B cell (primary cell): ENCODE measurements at places on chromosomes 1 and 21. TPM values are rescaled to one million over a fixed set of nuclear protein-coding genes. Genes with fewer than 3 reads are reported as not detected.

DNA sequence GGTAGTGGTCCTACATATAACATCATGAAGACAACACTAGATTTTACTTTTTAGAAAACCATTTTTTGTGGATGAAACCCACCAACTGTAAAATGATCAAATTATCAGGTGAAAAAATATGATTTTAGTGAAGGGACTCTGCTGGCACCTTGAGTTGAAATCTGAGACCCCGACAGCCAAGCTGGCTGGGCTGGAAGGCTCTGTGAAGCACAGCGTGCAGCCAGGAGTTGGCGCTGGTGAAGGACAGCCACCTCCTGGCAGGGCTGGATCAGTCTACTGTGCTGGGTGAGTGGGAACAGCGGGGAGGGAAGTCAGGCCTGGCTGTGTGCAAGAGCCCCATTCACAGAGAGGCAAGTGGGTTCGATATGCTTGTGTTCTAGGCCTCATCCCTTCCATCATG is 47.9 kb downstream of the DDAH1 start:
- DNase-seq, result no peak

DNA sequence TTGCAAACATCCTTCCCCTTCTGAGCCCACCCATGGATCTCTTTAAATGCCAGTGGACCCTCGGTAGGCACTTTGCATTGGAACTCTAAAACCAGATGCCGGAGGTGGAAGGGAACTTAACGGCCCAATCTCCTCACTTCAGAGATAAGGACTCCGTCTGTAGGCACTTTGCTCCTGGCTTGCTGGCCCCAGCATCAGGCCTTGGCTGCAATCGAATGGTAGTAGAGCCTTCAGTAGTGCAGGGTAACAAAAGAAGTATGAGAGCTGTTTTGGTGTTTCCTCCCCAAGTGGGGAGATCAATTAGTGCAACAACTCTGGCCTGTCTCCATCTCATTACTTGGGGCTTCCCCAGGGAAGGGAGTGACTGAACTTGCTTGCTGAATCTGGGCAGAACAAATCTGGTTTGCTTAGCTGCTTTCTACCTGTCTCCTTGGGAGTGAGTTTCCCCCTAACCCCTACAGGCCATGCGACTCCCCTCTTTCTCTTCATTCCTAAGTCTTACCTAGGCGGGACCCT is 70.8 kb downstream of the TENT5C start:
- DNase-seq, result peak; percentile 25

Gene OR10Z1
- not detected in 2 replicates for total RNA-seq

DNA sequence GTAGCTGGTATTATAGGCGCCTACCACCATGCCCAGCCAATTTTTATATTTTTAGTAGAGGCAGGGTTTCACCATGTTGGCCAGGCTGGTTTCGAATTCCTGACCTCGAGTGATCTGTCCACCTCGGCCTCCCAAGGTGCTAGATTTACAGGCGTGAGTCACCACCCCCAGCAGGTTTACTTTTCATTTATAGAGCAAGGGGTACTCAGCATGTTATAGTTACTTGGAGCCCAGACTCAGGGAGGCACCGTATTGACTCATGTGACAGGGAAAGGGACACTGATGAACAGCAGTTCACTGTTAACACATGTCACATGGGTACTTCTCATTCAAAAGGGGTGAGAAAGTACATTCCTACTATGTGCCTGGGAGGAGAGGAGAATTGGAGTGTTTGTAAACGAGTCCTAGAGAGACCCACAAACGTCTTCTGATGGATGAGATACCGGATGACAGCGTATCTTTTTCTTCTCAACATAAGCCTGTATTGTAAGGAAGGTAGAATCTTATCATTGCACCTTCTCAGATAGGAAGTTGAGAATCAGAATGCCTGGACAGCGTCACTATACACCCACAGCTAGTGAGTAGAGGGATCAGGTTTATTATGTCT is 510.0 kb downstream of the USP25 start:
- no peak for DNase-seq

Gene LCE3D
- total RNA-seq, result not detected in 2 replicates

DNA sequence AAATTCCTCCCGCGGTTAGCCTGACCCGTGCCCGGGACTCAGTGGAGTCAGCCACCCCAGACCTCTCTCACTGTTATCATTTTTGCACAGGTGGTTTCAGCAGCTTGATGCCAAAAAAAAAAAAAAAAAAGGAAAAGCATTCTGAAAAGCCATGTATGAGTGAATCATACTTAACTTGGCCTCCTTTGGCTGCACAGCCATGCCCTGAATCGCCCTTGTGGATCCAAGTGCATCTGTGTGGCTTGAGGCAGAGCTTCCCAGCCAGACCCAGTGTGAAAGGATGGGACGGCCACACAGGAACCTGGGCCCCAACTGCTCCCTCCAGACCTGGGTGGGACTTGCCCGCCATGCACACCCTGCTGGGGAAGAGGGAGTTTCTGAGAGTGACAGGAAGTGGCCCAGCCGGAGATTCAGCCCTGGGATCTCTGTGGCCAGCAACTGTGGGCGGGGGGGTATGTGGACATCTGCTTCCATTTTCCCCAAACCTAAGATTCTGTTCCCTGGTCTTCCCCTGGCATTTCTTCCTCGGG is 8.6 kb downstream of the YBEY start:
- no peak for DNase-seq

Gene PLPP3
- 2.9 and 3.4 TPM in 2 replicates for total RNA-seq

Gene ADGRL4
- not detected in 2 replicates for total RNA-seq

DNA sequence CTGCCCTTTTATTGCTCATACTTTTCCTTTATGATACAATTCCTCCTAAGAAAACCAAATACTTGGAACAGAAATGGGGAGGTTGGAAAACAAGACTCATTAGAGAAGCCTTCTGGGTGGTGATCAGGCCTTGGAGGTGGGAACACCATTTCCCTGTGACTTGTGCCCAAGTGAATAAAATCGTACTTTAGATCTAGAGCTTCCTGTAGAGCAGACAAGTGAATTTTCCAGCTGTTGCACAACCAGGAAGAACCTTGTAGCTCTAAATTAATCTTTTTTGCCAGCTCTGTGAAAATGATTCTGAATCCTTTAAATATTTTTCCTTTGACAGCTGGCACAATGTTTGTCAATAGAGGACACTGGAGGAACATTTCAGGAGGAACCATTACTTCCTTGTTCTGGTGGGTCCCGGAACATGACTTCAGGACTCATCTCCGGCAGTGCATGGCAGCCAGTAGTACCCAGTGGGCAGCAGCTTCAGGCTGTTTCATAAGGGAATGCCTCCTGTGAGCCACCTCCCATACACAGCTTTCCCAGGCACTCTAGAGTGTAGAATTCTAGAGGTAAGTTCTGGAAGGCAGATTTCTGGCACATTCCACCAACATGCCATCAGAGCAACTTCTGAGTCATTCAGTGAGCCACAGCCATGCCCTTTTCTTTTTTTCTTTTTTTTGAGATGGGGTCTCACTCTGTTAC is 5.5 kb upstream of the SNAPIN start:
- DNase-seq, result no peak

DNA sequence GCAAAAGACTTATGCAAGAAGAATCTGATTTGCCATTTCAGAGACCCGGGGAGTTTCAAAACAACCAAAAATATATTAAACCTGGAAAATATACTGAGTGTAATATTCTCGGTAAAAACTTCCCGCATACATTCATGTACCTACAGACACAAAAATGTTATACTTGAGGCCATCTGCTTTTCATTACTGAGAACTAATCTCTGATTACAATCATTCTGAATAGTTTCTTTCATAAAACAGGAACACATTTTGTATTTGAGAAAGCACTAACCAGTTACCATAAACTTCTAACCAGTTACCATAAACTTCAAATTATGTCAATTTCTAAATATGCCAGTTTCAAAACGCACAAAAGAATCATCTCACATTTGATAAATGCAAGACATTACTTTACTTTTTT is 7.8 kb downstream of the ZNHIT6 start:
- DNase-seq, result no peak

DNA sequence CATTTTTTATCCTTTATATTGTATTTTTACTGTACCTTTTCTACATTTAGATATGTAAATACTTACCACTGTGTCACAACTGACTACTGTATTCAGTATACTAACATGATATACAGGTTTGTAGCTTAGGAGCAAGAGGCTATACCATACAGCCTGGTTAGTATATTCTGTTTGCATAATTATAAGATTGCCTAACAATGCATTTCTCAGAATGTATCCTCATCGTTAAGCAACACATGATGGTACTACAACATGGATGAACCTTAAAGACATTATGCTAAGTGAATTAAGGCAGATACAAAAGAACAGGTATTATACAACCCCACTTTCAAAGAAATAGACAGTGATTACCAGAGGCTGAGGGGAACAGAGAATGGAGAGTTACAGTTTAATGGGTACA is 62.7 kb downstream of the RUSC1 start:
- no peak for DNase-seq

DNA sequence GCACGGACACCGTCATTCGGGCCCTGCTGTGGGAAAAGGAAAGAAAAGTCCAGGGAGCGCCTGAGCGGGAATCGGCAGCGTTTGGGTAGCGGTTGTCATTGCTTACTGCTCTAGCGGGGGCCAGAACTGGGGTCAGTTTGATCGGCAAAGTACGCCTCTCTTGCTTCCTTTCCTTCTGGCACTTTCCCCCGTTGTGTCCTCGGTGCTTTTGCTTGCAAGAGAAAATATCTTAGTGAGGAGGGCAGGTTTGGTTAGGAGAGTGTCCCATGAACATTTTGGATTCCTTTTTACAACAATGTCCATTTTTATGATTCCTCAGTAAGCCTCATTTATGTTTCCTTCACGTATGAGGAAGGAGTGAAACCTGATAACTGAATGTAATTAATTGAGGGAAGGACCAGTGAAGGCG is 670 bp downstream of the ST3GAL3 start:
- no peak for DNase-seq
